ENCODE measurements at places on chromosomes 12 and 14.

DNA sequence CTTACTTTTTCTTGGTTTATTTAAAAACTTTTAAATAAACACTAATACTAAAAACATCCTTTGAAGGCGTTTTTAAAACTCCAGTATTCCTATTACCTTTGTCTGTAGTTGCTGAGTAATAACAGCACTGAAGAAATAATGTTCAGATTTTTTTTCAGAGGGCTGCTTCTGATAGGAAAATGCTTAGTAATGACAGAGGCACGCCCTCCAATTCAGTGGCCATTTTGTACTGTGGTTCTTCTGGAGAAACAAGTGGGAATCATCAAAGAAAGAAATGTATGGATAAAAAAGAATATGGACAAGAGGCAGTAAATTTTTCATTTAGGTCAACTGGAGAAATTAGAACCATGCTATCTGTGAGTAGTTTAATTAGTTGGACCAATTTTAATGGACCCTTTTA, 13.6 kb downstream of the VEZT start:
- no peak for DNase-seq

DNA sequence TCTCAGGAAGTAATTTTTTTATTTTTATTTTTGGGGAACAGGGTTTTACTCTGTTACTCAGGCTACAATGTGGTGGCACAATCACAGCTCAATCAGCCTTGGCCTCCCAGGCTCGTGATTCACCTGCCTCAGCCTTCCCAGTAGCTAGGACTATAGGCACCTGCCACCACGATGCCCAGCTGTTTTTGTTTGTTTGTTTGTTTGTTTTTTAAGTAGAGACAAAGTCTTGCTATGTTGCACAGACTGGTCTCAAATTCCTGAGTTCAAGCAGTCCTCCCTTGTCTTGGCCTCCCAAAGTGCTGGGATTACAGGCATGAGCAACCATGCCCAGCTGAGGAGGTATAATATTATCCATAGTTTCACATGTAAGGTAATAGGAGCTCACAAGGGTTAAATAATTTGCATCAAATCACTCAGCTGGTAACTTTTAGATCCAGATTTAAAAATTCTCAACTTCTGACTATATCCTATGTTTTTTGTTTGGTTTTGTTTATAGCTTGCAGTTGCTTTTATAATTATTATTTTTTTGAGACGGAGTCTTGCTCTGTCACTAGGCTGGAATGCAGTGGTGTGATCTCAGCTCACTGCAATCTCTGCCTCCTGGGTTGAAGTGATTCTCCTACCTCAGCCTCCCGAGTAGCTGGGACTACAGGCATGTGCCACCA, 629.3 kb downstream of the DIO2 start:
- no peak for DNase-seq

DNA sequence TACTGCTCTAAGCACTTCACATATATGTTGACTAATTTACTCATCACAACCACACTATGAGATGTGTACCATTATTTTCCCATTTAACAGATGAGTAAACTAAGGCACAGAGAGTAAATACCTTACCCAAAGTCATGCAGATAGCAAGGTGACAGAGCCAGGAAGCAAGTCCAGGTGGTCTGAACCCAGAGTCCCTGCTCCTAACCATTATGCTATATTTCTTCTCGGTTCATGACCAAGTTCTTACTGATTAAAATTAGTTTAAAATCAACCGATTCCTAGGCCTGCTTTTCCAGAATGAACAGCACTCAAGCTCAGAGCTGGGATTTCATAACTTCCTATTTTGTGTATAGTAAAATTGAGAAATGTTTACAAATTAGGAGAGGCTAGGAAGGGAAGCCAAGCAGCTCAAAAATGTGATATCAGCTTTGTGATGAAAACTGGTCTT, 85.5 kb upstream of the EGLN3 start:
- DNase-seq: no peak

DNA sequence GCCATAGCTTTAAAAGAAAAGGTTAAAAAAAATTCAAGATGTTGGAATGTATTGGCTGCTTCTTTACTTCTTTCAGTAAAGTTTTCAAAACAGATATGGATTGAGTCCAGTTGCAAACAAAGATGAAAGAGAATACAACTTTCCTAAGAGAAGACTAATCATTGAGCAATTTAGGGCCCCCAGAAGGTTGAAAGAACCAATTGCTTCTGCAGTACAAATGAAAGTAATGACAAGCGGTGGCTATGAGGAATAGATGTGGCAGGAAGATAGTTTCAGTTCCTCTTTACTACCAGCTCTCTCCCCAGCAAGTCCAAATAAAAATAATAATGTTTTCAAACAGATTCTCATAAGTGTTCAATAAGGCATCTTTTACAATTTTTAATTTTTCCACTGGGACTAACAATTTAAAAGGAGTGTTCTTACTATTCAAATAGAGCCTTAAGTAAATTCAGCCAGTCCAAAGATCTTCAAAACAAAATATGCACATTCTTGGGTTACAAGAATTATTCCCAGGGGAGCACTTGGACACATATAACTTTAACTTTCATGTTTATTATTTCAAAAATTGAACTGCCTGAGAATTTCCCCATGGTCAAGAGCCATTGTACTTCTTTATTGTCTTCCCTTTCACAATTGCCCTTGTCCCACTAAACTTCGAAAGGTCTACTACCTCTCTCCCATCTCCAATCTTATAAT, 62.3 kb upstream of the PPP1R12A start:
- DNase-seq: no peak

- DNase-seq: no peak
Measured at GRCh38 chr12:94458877-94459727, 565 bp downstream of the CEP83 start.

GRCh38 chr12:53174881-53175491, 5.5 kb upstream of the ZNF740 start:
- DNase-seq: no peak

GRCh38 chr12:98595243-98595988, 1.9 kb downstream of the SLC25A3 start:
- DNase-seq: no peak

GRCh38 chr12:91099341-91099740, 12.0 kb downstream of the LUM start:
- no peak for DNase-seq

GRCh38 chr12:21223930-21224329, 92.9 kb downstream of the SLCO1B1 start:
- no peak for DNase-seq

- no peak for DNase-seq
Measured at GRCh38 chr14:93103392-93104080, 12.2 kb downstream of the ITPK1 start.

DNA sequence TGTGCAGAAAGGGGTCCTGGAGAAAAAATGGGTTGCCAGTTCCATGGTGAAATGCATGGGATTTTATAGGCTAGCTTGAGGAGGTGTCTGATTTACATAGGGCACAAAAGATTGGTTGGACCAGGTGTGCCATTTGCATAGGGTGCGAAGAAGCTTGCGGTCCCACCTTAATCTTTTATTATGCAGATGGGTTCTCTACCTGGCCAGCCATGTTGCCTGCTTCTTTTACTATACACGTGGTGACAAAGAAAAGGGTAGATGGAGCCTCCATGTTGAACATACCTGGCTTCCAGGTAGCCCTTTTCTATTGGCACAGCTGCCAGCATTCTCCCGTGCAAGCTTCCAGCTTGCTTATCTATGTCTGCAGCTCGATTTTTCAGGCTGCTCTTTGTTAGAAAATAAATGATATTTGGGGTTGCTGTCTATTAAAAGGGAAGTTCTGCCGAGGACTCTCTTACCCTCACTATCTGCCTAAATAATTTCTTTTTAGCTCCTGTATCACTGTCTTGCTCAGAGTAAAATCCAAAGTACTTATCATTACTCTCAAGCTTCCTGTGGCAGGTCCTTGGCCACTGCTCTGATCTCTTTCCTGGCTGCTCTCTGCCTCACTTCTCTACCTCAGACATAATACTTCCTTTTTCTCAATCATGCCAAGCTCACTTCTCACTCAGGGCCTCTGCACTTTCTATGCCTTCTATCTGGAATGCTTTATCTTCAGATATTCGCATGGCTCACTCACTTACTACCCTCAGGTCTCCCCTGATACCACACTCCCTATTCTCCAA, 216.0 kb upstream of the DAAM1 start:
- no peak for DNase-seq

DNA sequence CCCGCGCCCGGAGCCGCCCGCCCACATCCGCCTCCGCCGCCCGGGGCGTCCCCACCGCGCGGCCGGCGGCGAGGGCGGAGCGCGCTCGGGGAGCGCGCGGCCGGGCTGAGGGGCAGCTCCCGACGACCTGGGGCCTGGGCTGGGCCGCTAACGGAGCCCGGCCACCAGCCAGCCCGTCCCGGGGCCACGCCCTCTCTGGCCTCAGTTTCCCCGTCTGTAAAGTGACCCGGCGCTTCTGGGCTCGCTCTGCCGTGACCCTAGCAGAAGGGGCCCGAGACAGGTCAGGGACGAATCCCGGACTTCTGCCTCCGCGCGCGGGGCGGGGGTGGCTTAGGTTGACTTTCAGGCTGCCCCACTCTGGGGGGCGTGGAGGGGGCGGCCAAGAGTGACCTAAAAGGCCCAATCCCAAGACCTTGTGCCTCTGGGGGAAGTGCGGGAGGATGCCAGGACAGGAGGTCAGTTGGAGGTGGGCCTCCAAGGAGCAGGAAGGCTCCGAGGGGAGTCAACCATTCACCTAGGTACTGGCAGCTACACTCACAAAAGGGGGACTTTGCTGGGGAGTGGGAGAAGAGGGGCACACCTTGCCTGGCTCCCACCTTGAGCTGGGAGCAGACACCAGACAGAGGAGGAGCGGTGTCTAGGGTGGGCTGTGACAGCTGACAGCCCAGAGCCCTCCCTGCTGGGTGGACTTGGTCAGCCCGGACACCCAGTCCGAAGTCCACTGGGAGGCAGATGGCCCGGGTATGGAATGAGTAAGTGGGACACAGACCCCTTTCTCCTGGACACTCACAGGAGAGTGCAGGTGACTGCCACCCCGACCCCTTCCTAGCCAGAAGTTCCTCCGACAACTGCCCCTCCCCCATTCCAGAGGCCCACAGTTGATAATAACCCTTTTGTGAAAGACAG, 486 bp upstream of the AKT1 start:
- peak; percentile 34 for DNase-seq

DNA sequence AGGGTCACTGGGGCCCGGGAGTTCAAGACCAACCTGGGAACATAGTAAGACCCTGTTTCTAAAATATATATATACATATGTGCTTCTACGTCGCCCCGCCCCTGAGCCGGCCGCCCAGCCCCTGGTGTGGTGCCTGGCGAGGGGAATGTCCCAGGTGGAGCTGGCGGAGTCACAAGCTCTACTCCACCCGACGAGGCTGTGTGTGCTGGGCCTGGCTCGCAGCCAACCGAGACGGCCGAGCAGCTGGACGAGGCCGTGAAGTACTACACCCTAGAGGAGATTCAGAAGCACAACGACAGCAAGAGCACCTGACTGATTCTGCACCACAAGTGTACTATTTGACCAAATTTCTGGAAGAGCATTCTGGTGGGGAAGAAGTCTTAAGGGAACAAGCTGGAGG, 22.1 kb upstream of the ITPK1 start:
- no peak for DNase-seq

DNA sequence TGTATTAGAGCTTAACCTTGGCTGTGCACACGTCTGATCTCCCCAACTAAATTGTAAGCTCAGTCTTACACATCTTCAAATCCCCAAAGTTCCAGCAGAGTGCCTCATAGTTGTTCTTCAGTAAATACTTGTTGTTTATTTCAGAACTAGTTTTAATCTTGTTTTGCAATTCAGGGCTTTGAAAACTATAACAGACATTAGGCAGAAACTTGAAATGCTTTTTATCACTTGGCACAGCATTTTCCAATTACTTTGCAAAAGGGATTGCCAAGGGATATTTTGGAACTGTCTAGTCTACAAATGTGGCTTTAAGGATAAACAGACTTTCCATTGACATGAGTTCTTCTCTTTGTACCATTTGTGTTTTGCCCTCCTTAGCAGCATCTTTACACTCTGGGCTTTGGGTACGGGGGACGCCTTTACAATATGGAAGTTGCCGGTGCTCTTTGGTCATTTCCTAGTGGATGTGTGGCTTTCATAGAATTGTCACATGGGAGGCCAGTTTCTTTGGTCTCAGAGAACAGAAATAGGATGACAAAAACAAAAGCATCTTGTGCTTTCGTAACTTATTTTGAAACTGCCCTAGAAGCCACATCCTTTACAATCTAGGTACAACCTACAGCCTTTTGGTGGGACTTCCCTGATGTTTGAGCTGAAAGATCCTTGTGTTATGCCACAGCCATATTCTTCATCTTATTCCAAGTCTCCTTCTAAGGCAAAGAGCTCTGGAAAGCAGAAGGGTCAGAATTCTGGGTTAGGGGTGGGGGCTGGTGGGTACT, 96.9 kb downstream of the NPAS3 start:
- DNase-seq: no peak

DNA sequence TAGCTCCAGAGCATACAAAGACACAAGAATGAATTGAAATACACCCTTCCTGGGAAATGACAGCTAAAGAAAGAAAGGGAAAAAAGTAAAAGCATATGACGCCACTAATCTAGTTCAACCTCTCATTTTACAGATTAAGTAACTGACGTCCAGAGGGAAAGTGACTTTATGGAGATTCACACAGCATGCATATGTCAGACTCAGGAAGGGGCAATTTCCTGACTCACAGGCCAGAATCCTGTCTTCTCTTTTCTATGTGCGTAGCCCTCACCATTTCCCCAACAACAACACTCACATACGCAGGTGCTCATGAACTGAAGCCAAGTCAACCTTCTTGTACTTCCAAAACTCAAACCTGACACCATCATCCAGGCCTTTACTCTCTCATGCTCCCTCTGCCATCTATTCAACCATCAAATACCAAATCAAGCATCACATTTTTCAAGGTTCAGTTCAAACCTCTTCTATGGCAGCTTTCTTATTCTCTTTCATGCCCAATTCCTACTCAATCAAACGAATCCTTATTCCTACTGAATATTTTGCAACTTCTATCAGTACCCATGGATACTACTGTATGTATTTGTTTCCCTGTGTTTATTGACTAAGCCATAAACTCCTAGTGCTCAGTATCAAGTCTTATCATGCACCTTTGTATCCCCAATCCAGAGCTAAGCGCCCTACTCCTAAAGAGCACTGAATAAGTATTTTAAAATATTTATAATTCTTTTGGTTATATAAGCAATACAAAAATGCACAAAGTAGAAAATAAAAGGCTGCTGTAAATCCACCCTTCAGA, 52.8 kb downstream of the STXBP6 start:
- no peak for DNase-seq

DNA sequence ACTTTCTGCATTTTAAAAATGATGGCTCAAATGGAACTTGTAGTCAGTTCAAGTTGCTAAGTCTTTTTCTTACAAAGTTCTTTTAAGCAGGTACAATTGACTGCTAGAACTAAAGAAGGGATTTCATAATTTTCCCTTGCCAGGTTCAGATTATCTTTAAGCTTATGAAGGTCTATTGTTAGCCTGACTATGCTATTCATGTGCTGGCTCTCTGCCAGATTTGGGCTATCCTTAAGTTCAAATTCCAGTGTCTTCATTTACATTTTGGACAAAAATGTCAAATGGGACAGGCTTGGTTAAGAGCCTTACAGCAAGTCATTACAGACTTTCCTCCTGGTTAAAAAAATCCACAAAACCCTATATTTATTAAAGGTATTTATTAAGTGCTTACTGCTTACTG, 42.3 kb downstream of the INSM2 start:
- no peak for DNase-seq

GRCh38 chr14:70976591-70976990, 69.3 kb downstream of the PCNX1 start:
- DNase-seq: no peak

- DNase-seq: no peak
Measured at GRCh38 chr14:68622856-68623255, 170.0 kb downstream of the ZFP36L1 start.

GRCh38 chr14:86039176-86039575, 509.2 kb downstream of the FLRT2 start:
- no peak for DNase-seq

Measured in stimulated activated CD4-positive, alpha-beta T cell treated with anti-CD3 and anti-CD28 coated beads, Interleukin-1b, Interleukin-23, amount 100 ng/mL, for 24 hours (primary cell).